Lower lobe of right lung (tissue), 2 donors: ENCODE measurements at places on chromosomes 11 and 22.

DNA sequence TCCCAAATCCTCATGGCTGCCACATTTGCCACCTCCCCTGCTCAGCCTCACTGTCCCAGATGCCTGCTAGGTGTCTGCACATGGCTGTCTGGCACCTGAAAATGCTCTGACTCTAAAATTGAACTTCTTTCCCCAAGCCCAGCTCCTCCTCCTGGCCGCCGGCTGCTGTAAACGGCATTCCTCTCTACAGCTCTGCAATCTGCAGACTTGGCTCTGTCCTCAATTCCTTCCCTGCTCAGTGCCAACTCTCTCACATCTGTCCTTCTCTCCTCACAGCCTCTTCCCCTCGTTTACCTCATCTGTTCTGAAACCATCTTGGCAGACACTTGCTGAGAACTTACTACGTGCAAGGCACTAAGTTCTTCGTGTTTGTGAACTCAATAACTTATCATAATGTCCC is 169.4 kb upstream of the SYT13 start:
- DNase-seq, result no peak

GRCh38 chr11:19633276-19633675 is 79.4 kb upstream of the NAV2 start:
- DNase-seq, result peak; percentile 85

- DNase-seq, result no peak
Observed at GRCh38 chr11:33490842-33491370, 209.7 kb downstream of the C11orf91 start.

- DNase-seq, result no peak
Observed at GRCh38 chr11:13143486-13144297, 133.9 kb upstream of the BMAL1 start.

- DNase-seq, result no peak
Observed at GRCh38 chr11:64629796-64630562, 39.0 kb downstream of the SLC22A12 start.

- no peak for DNase-seq
Observed at GRCh38 chr11:110966131-110966530, 253.9 kb upstream of the ARHGAP20 start.

DNA sequence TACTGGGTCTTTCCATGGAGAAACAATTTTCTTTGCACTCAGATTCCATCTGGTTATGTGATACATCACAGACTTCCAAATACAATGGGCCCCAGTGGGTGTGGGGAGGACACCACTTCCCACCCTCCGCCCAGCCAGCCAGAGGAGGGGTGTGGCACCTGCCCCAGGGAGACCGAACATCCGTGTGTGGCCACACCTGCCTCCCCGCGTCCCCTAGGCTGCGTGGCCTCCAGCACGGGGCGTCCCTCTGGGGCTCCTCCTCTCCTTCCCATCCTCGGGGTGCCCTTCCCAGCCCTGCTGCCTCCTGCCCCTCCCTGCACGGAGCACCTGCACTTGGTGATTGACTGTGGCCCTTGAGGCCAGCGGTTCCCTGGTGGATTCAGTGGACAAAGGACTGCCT is 49.1 kb downstream of the CERK start:
- no peak for DNase-seq

DNA sequence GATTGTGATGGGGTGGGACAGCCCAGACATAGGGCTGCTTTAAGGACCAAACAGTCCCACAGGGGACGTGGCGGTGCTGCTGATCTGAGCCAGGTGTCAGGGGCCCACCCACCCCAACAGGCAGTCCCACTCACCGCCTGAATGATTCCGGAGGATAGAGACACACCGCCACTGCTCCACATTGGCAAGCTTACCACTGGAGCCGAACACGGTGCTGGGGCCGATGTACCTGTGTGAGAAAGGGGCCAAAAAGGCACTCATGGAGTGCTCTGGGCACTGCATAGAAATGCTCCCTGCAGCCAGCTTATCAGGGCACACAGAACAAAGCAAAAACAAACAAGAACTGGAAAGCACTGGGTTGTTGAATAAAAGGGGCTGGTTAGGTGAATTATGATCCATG is 25.9 kb downstream of the HIRA start:
- no peak for DNase-seq

DNA sequence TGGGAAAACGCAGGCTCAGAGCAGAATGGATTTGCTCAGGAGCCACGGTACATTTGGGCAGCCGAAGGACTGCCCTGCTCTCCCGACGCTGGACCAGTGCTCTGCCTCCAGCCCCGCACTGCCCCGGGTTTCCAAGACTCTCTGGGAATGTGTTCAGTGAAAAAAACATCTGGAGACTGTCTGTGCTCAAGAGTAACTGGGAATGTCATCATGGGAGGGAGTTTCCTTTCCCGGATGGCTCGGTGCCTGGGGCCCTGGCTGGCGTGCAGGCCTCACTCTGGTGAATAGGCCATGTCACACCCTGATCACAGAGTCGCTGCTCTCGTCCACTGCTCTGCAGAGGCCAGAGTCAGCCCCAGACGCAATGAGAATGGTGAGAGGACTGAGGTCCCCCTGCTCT is 9.8 kb upstream of the APOL6 start:
- DNase-seq, result peak; percentile 58

GRCh38 chr11:132646890-132647289 is 885.4 kb downstream of the OPCML start:
- no peak for DNase-seq

GRCh38 chr11:1827095-1827813 is 7.5 kb upstream of the SYT8 start:
- DNase-seq, result peak; percentile 79

DNA sequence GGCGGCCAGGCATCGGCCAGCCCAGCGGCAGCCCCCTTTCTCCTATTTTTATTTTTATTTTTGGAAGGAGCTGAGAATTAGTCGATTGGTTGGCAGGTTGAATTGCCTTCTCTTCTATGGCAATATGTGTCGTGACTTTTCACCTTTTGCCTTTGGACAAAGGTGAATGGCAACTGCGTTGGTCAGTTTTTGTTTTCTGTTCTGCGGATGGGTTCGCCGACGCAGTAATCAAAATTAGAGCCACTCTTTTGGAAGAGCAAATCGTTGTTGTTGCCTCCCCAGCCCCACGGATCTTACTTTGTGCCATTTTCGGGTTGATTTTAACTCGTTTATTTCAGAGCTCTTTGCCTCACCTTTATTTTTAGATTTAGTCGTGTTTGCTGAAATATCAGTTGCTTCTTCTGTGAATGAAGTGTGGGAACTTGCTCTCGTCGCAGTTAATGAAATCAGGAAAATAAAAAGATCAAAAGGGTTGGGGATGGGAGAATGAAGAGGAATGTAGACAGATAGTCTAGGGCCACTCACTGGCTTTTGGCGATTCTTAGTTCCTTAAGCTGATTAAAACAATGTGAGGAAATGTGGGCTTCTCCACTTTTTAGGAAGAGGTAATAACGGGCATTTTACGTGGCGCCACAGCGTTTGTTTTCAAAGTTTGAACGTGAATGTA is 1.6 kb downstream of the CECR2 start:
- no peak for DNase-seq

GRCh38 chr11:16171882-16172281 is 184.5 kb downstream of the SOX6 start:
- no peak for DNase-seq

DNA sequence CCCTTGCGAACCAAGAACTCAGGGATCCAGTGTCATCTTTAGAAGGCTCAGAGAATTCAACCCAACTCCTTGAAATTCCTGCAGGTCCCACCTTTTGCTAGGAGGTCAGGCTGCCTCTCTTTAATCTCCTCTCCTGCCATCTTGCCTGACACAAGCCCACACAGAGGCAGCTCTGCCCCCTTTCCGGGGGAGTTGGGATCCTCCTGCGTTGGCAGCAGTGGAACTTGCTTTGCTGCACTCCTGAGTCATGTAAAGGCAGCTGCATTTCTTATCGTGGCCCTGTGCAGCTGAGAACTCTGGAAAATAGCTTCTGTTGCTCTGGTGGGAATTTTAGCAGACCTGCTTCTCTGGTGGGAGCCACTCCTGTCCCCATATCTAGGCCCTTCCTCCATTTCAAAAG is 142.3 kb upstream of the TBCEL start:
- DNase-seq, result no peak

- DNase-seq, result no peak
Observed at GRCh38 chr11:36214480-36214879, 74.7 kb downstream of the COMMD9 start.

DNA sequence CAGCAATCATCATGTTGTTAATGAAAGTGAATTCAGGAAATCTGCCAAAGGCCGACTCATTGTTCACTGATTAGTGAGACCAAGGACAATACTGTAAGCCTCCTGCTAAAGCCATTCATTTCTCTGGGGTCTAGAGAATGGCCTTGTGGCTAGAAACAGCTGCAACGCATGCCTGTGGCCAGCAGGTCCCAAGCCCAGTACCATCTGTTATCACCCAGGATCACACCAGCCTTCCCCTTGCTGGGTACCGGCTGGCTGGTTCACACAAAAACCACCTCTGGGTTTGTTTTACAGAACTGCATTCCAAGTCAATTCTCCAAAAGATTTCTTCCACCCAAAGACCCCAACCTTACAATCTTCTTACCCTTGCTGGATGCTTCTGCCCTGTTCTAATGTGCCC is 1.1 kb downstream of the PLAAT5 start:
- DNase-seq, result no peak

GRCh38 chr11:77547047-77547836 is 42.5 kb upstream of the AQP11 start:
- DNase-seq, result no peak

DNA sequence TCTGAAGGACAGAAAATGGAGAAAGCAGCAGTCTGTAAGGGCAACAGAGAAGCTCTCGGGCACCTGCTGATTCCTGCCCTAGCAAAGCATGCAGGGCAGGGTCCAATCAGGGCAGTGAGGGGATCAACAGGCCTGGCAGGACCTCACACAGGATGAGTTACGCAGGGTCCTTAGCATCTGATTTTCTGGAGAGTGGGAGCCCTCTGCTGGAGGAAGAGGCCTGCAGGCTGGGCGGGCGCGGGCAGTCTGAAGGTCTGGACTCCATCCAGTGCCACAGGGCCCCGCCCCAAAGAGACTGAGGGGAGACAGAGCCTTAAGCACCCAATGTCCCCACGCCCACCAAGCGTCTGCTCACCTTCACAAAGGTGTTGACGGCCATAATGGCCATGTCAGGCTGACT is 28.9 kb downstream of the AP1B1 start:
- no peak for DNase-seq

GRCh38 chr22:46591930-46592329 is 28.3 kb upstream of the GRAMD4 start:
- DNase-seq, result no peak

GRCh38 chr11:125082611-125083311 is 19.7 kb downstream of the SLC37A2 start:
- DNase-seq, result no peak

DNA sequence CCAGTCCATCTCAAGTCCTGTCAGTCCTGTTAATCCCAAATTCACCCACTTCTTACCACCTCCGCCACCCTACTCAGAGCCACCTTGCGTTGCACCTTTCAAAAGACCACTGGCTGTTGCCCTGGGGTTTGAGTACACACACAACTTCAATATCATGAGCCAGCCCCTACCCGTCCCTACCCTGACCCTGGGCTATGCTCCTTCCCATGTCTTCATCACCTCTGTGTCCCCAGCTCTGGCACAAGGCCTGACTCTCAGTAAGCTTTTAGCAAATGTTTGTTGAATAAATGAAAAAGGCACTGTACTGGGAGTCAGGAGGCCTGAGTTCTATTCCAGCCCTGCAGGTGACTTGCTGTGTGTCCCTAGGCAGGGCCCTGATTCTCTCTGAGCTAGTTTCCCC is 26.5 kb downstream of the OTOG start:
- no peak for DNase-seq

DNA sequence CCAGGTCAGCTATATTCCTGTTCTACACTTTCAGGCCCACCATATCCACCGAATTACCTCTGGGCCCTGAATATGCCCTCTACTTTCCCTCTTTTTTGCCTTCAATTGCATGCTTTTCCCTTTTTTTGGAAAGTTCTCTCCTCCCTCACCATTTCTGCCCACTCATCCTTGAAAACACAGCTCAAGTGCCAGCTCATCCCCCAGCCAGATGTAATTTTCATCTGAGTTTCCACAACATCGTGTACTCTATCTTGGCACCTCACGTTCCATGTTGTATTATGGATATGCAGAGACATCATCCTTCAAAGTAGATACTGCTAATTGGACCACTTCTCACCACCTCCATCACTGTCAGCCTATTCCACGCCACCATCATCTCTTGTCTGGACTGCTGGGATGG is 129.8 kb upstream of the HSD17B12 start:
- no peak for DNase-seq

GRCh38 chr11:131495423-131495822 is 125.0 kb downstream of the NTM start:
- no peak for DNase-seq

- no peak for DNase-seq
Observed at GRCh38 chr22:23137905-23138561, 3.8 kb downstream of the RSPH14 start.

GRCh38 chr11:11534981-11535380 is 86.8 kb downstream of the GALNT18 start:
- DNase-seq, result no peak

GRCh38 chr11:120120805-120121335 is 17.0 kb downstream of the TRIM29 start:
- DNase-seq, result no peak

DNA sequence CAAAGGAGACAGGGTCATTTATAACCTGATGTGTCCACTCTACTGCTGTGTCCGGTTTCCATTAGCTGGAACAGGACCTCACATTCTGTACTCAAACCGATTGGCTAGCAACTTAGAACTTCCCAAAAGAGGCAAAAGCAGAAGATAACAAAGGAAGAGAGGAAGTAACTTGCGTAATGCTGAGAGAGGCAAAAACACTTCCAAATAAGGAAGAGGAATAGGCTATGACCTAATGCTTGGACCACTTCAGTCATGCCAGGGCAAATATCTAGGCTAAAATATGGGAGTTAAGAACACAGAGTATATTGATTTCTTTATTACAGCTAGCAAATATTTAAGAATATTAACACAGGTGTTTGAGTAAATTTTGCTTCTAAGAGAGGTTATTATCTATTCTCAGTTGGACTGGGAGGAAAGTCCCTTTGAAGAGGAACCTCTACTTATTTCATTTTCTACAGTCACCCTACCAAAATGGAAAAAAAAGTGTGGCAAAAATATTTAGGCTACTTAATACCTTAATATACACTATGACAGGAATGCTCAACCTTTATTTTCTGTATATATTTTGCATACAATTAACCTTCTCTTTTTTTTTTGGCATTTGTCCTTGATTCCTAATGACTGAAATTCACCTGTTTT is 499.8 kb upstream of the CHORDC1 start:
- DNase-seq, result no peak

DNA sequence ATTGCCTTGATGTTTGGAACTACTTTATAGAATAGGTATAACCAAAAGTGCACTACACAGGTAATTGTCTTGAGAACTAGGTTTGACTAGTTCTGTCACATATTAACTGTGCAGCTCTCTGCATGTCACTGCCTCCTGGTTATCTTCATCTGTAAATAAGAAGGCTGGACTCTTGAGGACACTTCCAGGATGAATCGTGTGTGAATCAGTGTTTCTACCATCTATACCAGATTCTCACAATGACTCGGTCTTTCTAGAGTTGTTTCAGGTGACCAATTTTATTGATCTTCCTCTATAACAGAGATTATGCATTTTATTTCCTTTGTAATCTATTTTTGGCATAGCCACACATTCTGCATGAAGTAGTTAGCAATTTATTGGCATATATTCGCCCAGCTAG is 1181.0 kb upstream of the TENM4 start:
- DNase-seq, result no peak
